ENCODE measurements at places on chromosomes 11 and 22.
A peak's percentile ranks its signal among the peaks of the same experiment; 100 is the strongest.

DNA sequence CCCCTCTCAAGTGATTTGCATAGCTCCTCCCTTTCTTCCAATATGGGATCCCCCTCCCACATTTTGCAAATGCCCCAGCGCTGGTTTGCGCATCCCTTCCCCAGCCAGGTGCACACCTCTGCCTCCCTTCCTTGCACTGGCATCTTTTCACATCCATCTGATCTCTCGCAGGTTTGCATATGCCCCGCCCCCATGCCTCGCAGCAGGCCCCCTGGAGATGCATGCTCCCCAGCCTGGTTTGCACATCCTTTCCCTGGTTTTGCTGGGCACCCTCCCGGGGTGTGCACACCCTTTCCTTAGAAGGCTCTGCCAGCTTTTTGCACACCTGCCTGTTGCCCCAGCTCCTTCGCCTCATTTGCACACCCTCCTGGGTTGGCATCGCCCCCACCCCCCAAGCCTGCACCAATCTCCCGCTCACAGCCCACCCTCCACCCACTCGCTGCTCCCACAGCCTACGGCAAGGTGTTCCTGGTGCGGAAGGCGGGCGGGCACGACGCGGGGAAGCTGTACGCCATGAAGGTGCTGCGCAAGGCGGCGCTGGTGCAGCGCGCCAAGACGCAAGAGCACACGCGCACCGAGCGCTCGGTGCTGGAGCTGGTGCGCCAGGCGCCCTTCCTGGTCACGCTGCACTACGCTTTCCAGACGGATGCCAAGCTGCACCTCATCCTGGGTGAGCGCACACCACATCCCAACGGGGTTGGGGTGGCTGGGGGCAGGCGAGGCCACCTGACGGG, 917 bp downstream of the RPS6KA4 start:
- peak; percentile 38 for DNase-seq

DNA sequence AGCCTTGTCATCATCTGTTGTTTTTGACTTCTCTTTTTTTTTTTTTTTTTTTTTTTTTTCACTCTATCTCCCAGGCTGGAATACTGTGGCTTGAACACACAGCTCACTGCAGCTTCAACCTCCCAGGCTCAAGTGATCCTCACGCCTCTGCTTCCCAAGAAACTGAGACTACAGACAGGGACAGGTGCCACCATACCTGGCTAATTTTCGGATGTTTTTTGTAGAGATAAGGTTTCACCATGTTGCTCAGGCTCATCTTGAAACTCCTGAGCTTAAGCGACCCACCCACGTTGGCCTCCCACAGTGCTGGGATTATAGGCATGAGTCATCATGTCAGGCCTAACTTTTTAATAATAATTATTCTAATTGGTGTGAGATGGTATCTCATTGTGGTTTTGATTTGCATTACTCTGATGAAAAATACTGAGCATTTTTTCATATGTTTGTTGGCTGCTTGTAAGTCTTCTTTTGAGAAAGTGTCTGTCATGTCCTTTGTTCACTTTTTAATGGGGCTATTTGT, 51.3 kb upstream of the OR9G4 start:
- DNase-seq: no peak

- DNase-seq: no peak
These were observed 3.3 kb downstream of the TANGO2 start for GRCh38 chr22:20024225-20024624.

DNA sequence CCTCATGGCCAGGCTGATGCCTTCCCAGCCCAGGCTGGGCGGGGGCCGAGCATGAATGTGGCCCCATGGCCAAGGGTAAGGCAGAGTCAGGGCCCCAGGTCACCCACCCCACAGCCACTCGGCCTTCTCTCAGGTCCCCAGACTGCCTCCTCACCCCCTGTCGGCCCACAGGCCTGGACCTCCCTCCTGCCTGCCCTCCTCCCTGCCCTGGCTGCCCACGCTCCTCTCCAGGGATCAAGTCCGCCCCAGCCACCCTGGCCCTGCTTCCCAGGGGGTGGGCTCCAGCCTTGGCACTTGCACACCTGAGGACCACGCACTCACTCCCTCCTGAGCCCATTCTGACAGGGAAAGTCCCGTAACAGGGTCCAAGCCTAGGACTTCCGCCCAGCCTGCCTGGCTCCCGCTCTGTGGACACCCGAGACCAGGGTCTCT, 37.8 kb upstream of the TH start:
- no peak for DNase-seq

GRCh38 chr11:75919525-75919924, 104.5 kb downstream of the UVRAG start:
- no peak for DNase-seq

DNA sequence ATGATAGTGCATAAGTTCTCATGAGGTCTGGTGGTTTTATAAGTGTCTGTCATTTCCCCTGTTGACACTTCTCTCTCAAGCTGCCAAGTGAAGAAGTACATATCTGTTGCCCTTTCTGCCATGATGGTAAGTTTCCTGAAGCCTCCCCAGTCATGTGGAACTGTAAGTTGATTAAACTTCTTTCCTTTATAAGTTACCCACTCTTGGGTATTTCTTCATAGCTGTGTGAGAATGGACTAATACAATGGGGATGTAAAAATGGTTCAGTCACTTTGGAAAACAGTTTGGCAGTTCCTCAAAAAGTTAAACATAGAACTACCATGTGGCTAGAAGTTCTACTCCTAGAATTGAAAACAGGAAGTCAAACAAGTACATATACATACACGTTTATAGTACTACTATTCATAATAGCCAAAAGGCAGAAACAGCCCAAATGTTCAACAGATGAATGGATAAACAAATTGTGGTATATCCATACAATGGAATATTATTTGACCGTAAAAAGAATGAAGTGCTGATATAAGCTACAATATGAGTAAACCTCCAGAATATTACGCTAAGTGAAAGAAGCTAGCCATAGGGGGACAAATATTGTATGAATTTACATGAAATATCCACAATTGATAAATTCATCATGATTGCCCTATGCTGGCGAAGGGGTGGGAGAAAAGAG, 16.0 kb upstream of the DKK3 start:
- no peak for DNase-seq

- no peak for DNase-seq
These were observed 558 bp downstream of the TSPAN4 start for GRCh38 chr11:843086-843734.

DNA sequence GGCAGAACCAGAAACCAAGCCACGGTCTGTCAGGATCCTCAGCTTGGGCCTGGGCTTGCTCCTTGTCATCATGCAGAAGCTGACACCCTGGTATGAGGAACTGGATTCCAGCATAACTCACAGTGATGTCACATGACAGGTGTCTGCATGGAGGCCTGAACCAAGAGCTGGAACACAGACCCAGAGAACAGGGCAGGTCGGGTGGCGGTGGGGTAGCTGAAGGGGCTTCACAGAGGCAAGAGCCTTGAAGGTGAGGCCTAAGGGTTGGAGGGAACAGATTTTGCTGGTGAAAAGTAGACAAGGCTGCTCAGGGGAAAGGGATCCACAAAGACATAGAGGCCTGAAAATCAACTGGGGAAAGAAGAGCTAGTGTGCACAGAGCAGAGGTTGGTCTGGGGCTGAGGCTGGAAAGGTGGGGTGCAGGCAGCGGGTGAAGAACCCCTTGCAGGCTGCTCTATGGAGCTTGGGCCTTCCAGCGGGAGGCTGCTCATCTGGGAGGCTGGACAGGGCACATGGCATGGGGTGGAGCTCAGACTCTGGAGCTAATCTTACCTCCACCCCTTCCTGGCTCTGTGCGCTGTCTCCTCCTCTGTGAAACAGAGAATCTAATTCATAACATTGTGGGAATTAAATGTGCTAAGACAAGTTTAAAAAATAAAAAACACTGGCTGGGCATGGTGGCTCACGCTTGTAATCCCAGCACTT, 18.4 kb upstream of the RPS3 start:
- DNase-seq: no peak

DNA sequence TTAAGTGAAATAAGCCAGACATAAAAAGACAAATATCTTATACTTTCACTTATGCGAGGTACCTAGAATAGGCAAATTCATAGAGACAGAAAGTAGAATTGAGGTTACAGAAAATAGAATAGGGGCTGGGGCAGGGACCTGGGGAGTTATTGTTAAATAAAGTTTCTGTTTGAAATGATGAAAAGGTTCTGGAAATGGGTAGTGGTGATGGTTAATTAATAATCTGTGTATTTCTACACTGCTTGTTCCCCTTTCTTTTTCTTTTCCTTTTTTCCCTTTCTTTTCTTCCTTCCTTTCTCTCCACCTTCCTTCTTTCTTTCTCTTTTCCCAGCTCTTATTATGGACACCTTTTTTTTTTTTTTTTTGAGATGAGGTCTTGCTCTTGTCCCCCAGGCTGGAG, 2.8 kb downstream of the NAALADL1 start:
- no peak for DNase-seq

GRCh38 chr11:12723421-12724300, 49.4 kb downstream of the TEAD1 start:
- DNase-seq: no peak

GRCh38 chr11:76579056-76579751, 91.3 kb downstream of the LRRC32 start:
- DNase-seq: no peak

DNA sequence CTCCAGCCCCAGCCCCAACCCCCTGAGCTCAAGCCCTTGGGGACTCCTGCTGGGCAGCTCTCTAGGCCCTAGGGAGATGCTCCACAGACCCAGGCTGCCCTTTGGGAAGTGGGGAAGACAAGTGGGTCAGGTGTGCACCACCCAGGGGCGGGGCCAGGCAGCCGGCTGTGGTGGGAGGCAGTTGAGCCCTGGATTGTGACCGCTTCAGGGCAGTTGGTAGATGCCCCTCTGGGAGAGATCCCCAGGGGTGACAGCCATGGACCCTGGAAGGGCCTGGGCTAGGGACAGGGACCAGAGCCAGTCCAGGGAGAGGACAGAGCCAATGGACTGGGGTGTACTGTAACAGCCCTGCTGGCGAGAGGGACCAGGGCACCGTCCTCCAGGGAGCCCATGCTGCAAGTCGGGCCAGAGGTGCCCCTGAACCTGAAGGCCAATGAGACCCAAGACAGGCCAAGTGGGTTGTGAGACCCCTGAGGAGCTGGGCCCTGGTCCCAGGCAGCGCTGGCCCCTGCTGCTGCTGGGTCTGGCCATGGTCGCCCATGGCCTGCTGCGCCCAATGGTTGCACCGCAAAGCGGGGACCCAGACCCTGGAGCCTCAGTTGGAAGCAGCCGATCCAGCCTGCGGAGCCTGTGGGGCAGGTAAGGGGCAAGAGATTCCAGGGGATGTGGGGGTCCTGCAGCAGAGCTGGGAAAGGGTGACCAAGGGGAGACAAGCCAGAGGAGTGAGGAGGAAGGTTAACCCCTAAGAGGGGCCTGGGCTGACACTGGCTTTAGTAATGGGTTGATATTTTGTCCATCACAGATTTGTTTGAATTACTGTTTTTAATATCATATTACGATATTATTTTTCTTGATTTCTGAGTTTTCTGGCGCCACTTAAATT, at the start of gene IGLL5:
TSS of gene IGLL5 (plus strand) at position 196 of the 883 bp plus-strand sequence. CDS start at position 434, 238 bp downstream.
- DNase-seq: no peak

- peak; percentile 81 for DNase-seq
These were observed 96.5 kb downstream of the CWC15 start for GRCh38 chr11:94876645-94877442.

- DNase-seq: no peak
These were observed 21.5 kb upstream of the PARVG start for GRCh38 chr22:44159221-44159620.

- DNase-seq: no peak
These were observed 95.9 kb downstream of the MIAT start for GRCh38 chr22:26753125-26753862.

- no peak for DNase-seq
These were observed 39.8 kb downstream of the BRD1 start for GRCh38 chr22:49787861-49788260.

DNA sequence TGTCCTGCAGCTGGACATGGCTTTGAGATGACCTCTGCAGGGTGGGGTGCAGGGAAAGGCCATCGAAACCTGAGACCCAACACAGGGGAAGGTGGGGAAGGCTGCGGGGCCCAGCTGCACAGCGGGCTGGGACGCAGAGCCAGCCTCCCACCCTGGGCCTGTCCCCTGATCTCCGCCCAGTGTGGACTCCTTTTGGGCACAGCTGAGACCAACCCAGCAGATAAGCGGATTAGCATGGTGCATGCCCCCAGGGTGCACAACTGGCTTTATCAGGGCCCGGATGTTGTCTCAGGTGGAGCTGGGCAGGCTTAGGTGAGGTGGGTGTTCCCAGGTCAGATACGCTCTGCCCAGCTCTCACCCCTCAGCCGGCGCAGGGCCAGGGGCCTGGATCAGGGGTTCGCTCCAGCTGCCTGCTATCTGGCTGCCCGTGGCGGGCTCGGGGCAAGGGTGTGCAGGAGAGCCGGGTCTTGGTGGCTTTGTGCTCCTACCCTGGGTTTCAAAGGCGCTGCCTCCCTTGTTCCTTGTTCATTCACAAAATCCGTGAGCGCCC, 28.1 kb upstream of the MUC5AC start:
- no peak for DNase-seq

- DNase-seq: no peak
These were observed 2.7 kb downstream of the CADM1 start for GRCh38 chr11:115501502-115501892.

DNA sequence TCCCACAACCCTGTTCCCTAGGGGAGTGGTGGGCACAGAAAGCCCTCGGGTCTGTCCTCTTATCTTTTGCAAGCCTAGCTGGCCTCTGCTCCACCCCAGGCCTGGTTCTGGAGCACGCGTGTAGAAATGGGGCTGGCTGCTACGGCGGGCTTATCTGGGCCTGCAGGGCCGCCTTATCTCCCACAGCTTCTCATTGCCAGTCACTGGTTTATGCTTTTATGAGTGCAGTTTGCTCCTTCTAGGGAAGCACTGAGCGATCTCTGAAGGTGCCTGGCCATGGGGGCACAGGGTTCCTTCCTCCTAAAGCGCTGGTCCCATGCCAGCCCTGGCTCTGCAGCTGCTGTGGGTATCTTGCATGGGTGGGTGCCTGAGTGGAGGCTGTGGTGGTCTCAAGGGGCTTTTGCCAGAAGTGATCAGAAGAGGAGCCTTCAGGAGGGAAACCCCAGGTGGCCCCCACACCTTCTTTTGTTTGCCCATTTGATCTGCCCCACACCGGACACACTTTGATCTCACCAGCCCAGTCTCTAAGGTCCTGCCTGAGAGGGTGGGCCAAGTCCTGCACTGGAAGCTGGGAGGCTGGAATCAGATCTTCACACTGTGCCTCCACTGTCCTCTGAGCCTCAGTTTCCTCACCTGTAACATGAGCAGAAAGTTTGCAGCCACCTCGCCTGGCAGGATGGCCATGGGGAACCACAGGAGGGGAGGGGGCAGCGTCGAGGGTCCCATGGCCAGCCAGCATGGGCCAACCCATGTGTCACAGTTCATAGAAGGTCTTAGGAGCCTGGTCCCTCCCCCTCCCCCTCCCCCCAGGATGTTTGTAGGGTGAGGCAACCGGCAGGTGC, 86.6 kb upstream of the FGF3 start:
- DNase-seq: no peak

DNA sequence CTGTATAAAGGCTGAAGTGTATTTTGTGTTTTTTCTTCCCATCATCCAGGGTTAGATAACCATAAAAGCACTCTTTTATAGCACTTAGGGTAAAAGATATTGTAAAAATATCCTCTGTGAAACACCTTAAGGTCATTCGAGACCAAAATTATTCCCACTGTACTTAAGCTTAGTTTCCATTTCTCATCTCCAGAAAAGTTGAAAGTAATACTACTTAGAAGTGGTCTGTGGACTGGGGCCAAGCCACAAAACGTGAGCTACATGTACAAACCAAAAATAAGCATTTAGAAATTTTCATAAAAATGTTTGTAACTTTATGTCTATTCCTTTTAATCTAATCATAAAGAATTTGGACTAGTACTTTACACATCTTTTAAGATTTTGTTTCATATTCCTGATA, 142.0 kb upstream of the NTM start:
- no peak for DNase-seq
